Colonic mucosa (tissue), 4 donors: ENCODE measurements at places on chromosomes 3 and 15. TPM values are rescaled to one million over a fixed set of nuclear protein-coding genes. Genes with fewer than 3 reads are reported as not detected.

DNA sequence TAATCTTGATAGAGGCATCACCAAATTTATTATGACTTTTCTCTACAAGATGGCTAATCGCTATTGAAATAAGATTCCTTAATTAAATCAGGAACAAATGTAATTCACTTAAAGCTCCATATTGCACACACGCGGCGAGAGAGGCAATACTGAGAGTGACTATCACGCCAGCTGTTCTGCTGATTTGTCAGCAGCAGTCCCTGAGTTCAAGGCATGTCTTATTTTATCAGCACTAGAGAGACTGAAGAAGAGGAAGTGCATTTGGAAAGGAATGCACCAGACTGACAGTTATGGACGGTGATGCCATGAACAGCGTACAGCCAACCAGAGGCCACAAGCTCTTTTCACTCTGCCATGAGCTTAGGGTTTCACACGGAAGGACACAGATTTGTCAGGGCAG is 83.6 kb upstream of the SLCO3A1 start:
- no peaks in the 10 kb centered on the region for H3K36me3 ChIP-seq
- no peak for DNase-seq
- no peaks in the 10 kb centered on the region for H3K4me1 ChIP-seq
- H3K27ac ChIP-seq: no peak overlapping the region

C3orf49 gene
- total RNA-seq: not detected

DNA sequence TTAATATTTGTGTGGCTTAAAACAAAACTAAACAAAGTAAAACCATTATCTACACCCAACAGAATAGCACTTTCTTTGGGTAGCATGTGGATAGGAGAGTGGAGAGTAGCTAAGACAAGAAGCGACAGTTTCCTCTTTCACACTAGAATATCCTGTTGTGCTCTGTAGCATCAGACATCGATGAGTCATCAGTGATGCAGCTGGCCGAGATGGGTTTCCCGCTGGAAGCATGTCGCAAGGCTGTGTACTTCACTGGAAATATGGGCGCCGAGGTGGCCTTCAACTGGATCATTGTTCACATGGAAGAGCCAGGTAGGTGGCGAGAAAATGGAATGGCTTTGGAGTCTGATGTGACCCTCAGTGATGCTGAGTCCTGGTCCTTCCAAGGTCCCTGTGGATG is 108.1 kb downstream of the USP13 start:
- no peaks in the 10 kb centered on the region for H3K27me3 ChIP-seq
- no peaks in the 10 kb centered on the region for H3K36me3 ChIP-seq
- no peak overlapping the region for H3K27ac ChIP-seq
- no peak for DNase-seq
- no peak overlapping the region for H3K4me3 ChIP-seq

- no peak for DNase-seq
- no peaks in the 10 kb centered on the region for H3K36me3 ChIP-seq
- H3K4me3 ChIP-seq: no peak overlapping the region
- no peaks in the 10 kb centered on the region for H3K4me1 ChIP-seq
- no peak overlapping the region for H3K27ac ChIP-seq
Measured at GRCh38 chr15:101035611-101036010, 116.5 kb downstream of the LRRK1 start.

DNA sequence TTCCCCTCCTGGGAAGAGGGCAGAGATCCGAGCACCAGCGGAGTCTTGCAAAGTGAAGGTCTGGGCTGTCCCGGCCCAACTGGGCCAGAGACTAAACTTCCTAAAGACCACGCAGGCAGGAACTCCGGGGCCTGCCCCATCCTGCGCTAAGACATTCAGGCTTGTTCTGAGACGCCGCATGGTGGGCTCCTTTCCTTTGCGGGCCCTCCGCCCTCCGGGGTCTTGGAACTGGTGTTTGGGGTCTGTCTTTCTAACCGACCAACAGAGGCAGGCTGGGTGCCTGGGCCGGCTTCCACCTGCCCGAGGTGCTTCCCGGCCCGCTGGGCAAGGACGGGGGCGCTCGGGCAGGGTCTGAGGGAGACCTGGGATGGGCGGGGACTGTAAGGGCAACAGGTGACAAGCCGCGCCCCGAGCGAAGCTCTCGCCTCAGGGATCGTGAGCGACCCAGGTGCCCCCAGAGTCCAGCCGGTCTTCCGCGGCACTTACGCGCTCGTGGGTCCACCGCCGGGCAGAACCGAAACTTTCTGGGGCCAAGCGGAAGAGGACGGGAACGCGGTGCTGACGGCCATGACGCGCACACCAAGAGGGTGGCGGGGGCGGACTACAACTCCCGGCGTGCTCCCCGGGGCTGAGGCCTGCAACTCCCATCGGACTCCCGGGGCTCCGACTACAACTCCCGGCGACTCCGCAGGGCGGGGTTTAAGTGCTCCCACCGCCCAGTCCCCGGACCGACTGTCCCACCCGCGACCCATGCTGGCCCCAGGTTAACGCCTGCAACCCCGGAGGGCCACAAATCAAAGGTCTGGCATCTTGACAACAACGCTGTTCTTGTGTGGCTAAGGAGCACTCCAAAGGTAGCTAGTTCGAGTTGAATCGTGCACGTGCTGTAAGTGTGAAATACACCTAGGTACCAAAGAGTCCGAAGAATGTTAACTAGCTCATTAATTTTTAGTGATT is at the start of gene FYCO1:
FYCO1 (minus strand) TSS at position 589 of the 957 bp plus-strand sequence. CDS start 10,914 bp downstream, outside the sequence.
- H3K27me3 ChIP-seq: no peaks in the 10 kb centered on the region
- H3K4me1 ChIP-seq: no peaks in the 10 kb centered on the region
- H3K27ac ChIP-seq: peak within 1 kb of the TSS; percentile 86
- no peaks in the 10 kb centered on the region for H3K36me3 ChIP-seq
- H3K4me3 ChIP-seq: peak within 1 kb of the TSS; percentile 92
- peak; percentile 93 for DNase-seq

- H3K36me3 ChIP-seq: no peaks in the 10 kb centered on the region
- no peaks in the 10 kb centered on the region for H3K27me3 ChIP-seq
- no peak for DNase-seq
- no peaks in the 10 kb centered on the region for H3K4me1 ChIP-seq
Measured at GRCh38 chr3:136465296-136465695, 215.2 kb downstream of the PCCB start.

OR4F15 gene
- not detected for total RNA-seq

- no peak overlapping the region for H3K4me3 ChIP-seq
- no peaks in the 10 kb centered on the region for H3K27me3 ChIP-seq
- H3K4me1 ChIP-seq: no peaks in the 10 kb centered on the region
- no peak for DNase-seq
Measured at GRCh38 chr15:58344213-58345070, 87.3 kb upstream of the LIPC start.

GRCh38 chr3:101687142-101687931 is 819 bp upstream of the RPL24 start:
- H3K27ac ChIP-seq: peak overlapping the region; percentile 95
- no peaks in the 10 kb centered on the region for H3K27me3 ChIP-seq
- no peak for DNase-seq
- peaks cover 2% of the 10 kb centered on the region for H3K36me3 ChIP-seq
- peak overlapping the region; percentile 95 for H3K4me3 ChIP-seq

VGLL3 gene
- total RNA-seq: 8.0 TPM

DNA sequence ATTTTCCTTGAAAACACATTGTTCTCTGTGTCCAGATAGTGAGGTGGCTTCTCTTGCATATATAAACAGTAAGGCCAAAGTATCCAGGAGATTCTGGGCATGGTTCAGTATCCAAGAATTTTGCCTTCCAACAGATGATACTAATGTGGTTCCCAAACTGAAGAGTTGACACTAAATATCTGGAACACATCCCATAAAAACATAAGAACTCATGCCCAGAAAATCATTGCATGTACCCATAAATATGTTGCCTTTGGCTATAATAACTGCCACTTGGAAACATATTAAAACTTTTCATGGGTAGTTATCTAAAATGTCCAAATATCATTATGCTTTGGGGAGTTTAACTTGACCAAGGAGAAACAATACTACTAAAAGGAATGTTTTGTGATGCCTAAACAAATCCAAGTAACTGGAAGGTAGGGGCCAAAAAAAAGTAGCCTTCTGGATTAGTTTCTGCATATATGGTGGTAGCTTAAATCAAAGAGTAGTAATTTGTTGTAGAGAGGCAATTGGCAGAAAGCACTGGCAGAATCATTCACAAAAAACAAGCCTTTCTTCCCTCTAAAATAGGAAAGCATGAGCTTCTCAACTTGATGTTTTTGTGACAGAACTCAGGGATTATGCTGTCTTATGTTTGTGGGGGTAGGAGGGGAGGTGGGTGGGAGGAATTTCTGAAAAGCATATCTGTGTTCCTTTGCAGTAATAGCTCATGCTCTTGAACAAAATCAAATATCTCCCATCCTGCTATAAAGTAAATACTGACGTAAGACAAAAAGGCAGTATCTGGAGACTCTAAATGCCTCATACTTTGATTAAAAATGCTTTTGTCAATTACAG is 753.9 kb downstream of the TUSC7 start:
- no peaks in the 10 kb centered on the region for H3K27me3 ChIP-seq
- no peaks in the 10 kb centered on the region for H3K4me1 ChIP-seq
- DNase-seq: no peak
- H3K4me3 ChIP-seq: no peak overlapping the region
- H3K27ac ChIP-seq: no peak overlapping the region

SUSD5 gene
- total RNA-seq: 0.17 TPM

SLC24A5 gene
- not detected for total RNA-seq

P2RY14 gene
- 1.7 TPM for total RNA-seq

- no peaks in the 10 kb centered on the region for H3K27me3 ChIP-seq
- no peak for DNase-seq
- H3K36me3 ChIP-seq: no peaks in the 10 kb centered on the region
- H3K4me3 ChIP-seq: no peak overlapping the region
- H3K27ac ChIP-seq: no peak overlapping the region
Measured at GRCh38 chr3:9786209-9786739, 6.0 kb downstream of the TADA3 start.

DNA sequence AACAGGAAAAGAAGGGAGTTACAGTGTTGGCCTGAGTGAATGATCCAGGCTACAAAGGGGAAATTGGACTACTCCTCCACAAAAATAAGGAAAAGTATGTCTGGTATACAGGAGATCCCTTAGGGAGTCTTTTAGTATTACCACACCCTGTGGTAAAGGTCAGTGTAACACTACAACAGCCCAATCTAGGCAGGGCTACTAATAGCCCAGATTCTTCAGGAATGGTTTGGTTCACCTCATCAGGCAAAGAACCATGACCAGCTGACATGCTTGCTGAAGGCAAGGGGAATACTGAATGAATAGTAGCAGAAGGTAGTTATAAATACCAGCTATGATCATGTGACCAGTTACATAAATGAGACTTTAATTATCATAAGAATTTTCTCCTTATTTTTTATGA is 372.6 kb upstream of the ATP11B start:
- no peaks in the 10 kb centered on the region for H3K4me1 ChIP-seq
- DNase-seq: no peak
- no peak overlapping the region for H3K4me3 ChIP-seq
- no peaks in the 10 kb centered on the region for H3K27me3 ChIP-seq
- H3K27ac ChIP-seq: no peak overlapping the region

GRCh38 chr15:34353627-34354026 is 10.5 kb downstream of the NUTM1 start:
- H3K4me1 ChIP-seq: no peaks in the 10 kb centered on the region
- H3K27ac ChIP-seq: no peak overlapping the region
- no peaks in the 10 kb centered on the region for H3K27me3 ChIP-seq
- H3K36me3 ChIP-seq: peaks cover 15% of the 10 kb centered on the region

CLSTN2 gene
- 1.3 TPM for total RNA-seq

DNA sequence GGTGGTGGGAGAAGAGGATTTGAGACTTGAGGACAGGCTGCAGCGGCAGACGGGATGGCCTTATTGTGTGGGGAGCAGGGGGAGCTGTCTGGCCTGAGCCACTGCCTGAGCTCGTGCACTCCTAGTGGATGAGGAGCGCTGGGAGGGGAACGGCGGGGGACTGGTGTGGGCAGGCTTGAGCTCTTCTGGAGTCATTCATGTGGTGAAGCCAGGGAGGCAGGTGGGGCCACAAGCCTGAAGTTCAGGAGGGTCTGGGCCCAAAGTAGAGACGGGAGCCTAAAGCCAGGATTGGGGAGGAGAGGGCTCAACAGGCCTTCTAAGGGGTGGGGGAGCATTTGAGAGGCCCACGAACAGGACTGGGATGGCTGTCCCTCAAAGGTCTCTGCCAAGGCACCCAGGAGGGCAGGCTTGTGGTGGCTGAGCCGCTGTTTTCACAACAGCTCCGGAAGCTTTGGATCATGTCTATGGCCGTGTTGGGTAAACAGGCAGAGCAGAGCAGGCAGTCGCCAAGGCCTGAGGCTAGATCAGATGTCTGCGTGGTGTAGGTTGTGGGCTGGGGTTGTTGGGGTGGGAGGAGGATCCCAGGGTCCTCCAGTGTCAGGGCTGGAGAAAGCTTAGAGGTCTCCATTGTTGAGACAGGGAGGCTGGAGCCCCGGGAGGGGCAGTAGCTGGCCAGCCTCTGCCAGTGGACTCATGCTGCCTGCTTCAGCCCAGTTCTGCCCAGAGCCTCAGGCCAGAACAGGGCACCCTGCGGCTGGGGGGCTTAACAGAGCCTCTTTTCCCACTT is 8.2 kb downstream of the PRKCD start:
- H3K27ac ChIP-seq: peak overlapping the region; percentile 40
- no peaks in the 10 kb centered on the region for H3K27me3 ChIP-seq
- no peaks in the 10 kb centered on the region for H3K36me3 ChIP-seq

DNA sequence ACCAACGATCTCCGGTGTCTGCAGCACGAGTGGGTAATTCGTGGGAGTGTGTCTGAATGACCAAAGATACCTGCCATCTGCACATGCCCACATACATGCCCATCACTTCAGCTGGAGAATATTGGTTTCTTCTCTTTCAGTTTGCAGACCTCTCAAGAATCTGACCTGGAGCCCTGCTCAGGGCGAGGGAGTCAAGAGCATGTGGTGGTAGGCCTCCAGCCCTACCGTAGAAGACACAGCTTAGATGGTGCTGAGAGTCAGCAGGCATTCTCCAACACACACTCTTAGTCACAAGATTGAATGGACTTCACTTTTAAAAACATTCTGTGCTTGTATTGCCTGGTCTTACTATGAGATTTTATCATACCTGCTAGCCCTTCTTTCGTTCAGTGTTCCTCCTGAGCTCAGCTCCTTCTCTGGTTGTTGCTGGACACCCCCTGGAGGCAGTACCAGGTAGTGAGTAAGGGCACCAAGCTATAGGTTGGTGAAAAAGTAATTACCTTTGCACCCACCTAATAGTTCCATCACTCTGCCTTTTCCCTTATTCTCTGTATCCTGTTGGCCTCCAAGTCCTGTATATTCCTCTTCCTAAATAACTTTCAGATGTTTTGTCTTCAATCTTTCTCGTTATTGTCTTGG is 252.0 kb downstream of the CACNA2D3 start:
- H3K4me1 ChIP-seq: no peaks in the 10 kb centered on the region
- H3K4me3 ChIP-seq: no peak overlapping the region
- H3K27me3 ChIP-seq: no peaks in the 10 kb centered on the region
- H3K27ac ChIP-seq: no peak overlapping the region
